ENCODE measurements at places on chromosomes 3 and 15.
A peak's percentile ranks its signal among the peaks of the same experiment; 100 is the strongest.

- DNase-seq, result no peak
Observed at GRCh38 chr15:80749589-80749988, 29.6 kb upstream of the CEMIP start.

DNA sequence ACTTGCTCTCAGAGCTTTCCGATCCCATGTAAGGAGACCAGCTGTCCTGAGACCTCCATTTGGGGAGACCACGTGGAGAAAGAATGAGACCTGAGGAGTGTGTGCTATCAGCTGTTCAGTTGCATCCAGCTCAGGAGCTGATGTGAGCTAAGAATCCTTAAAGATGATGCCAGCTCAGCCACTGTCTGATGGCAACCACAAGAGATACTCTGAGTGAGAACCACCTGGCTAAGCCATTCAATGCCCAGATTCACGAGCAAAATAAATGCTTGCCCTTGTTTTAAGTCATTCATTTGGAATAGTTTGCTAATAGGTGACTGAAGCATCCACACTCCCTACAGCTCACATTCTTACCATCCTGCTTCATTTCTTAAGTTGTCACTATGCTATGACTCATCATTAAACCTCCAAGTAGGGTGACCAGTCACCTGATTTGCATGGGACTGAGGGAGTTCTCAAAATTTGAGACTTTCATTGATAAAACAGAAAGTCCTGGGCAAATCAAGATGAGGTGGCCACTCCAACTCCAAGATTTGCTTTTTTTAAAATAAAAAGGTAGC, 56.4 kb downstream of the SPTSSB start:
- DNase-seq, result no peak

- no peak for DNase-seq
Observed at GRCh38 chr15:69587723-69588426, 135.3 kb downstream of the RPLP1 start.

DNA sequence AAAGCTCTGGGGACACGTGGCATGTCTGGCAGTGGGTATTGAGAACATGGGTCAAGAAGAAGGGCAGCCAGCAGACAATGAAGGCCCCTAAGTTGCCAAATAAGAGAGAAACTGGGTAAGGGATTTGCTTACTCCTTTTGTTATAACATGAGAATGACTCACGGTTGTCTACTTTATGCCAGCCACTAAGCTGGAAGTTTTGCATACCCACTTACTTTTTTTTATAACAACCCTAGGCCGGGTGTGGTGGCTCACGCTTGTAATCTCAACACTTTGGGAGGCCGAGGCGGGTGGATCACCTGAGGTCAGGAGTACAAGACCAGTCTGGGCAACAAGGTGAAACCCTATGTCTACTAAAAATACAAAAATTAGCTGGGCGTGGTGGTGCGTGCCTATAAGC, 50.0 kb downstream of the DRD3 start:
- no peak for DNase-seq

GRCh38 chr15:31442699-31443111, 116.1 kb downstream of the KLF13 start:
- DNase-seq, result no peak

- no peak for DNase-seq
Observed at GRCh38 chr3:11134794-11135193, 19.5 kb upstream of the HRH1 start.

DNA sequence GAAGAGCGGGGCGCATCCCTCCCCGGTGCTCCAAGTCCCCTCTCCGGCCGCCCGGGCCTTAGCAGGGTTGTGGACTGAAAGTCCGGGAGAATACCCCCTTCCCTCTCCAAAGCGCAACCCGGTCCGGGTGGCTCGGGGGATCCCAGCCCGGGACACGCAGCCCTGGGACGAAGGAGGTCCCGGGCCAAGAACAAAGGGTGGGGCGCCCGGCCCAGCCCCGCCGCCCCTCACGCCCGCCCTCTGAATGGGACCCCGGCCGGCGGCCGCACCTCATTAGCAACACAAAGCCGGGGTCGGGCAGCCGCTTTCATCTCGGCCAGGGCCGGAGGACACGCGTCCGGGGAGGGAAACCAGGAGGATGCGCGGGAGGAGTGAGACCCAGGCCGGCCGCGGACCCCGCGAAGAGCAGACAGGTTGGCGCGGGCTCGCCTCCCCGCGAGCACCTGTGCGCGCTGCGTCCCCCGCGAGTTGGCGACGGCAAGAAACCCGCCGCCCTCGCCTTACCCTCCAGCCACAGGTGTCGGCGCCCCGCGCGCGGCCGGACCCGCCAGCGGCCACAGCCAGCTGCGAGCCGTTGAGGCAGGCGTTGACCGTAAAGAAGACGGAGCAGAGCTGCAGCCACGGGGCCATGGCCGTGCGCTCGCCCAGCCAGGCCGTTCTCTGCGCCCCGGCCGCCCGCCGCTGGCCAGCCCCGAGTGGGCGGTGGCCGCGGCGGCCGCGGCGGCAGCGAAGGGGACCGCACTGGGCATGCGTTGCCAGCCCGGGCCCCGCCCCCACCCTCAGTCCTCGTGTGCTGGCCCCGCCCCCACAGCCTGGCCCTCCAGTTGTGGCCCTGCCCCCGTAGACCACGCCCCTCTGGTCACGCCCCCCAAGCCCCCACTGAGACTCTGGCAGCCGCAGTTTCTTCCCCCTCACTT, at the start of gene IL17RD:
TSS of gene IL17RD (minus strand) at position 697 of the 917 bp plus-strand sequence. CDS start at position 630, 67 bp downstream.
- peak; percentile 60 for DNase-seq

GRCh38 chr3:10356461-10356981, 35.6 kb upstream of the SEC13 start:
- no peak for DNase-seq

DNA sequence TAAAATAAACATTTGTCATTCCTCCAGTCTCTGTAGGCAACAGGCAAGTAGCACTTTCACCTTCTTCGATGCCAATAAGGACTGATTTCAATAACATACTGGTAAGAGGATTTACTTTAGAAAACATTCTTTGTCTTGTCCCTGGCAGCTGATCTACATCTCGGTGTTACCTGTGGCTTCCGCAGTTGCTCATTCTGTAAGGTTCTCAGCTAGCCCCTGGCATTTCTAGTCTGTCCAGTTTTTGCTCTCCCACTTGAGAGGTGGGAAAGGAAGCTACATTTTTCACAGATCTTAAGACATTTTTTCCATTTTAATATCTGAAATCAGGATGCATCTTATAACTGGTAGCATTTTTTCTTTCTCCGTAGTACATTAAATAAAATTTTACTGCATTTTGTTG, 19.7 kb upstream of the MAP6D1 start:
- no peak for DNase-seq

- no peak for DNase-seq
Observed at GRCh38 chr3:34568766-34569165, 770.3 kb downstream of the PDCD6IP start.

DNA sequence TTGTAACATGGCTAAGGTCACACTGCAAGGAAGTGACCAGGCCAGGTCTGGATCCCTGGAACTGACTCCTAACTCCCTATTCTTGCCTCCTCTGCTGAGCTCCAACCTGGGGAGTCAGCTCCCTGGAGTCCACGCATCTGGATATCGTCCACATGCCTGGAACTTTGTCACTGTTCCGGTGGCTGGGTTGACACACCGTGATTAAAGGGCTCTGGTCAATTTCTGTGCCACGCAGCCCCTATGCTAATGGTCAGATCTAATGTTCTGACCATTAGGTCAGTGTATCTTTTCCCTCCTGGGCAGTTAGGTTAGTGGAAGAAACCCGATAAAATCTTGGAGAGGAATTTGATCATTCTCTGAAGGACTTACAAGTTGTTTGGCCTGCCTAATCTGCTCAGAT, 1.6 kb upstream of the TPM1 start:
- no peak for DNase-seq

GRCh38 chr15:88394553-88395145, 72.5 kb downstream of the MRPL46 start:
- DNase-seq, result no peak

DNA sequence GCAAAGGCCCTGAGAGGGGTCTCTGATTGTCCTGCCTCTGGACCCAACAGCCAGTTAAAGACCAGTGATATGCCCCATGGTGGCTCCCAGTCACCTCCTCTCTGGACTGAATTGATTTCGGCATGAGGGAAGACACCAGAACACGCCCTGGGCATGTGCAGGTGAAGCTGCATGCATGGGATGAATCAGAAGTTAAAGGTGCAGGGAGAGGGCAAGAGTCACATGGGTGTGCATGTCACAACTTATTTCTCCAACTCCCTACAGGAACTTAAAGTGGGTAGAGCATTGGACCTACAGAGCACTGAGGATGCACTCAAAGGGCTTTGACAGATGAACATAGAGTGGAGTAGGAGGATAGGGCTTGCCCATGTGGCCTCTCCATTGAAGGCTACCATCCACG, 16.9 kb upstream of the RHCG start:
- DNase-seq, result no peak
